Aortic smooth muscle cell (primary cell): ENCODE measurements at places on chromosomes 2 and 18. TPM values are rescaled to one million over a fixed set of nuclear protein-coding genes. Genes with fewer than 3 reads are reported as not detected.

CCDC68 gene
- 3.9 and 5.8 TPM in 2 replicates for total RNA-seq

PLGLB2 gene
- total RNA-seq, result 0.53 and 0.87 TPM in 2 replicates

FZD7 gene
- total RNA-seq, result 3.3 and 7.4 TPM in 2 replicates

TXNDC2 gene
- 0.06 TPM in 1 of 2 replicates, not detected in the other for total RNA-seq

DOK6 gene
- 2.1 and 3.0 TPM in 2 replicates for total RNA-seq

GKN1 gene
- not detected in 2 replicates for total RNA-seq

TMEM169 gene
- total RNA-seq, result 0.40 and 0.56 TPM in 2 replicates

PLEKHH2 gene
- 1.9 and 5.7 TPM in 2 replicates for total RNA-seq

BUB1 gene
- 19.3 and 28.0 TPM in 2 replicates for total RNA-seq

CHRND gene
- not detected in 2 replicates for total RNA-seq
